ENCODE measurements at places on chromosomes 3 and 15.

DNA sequence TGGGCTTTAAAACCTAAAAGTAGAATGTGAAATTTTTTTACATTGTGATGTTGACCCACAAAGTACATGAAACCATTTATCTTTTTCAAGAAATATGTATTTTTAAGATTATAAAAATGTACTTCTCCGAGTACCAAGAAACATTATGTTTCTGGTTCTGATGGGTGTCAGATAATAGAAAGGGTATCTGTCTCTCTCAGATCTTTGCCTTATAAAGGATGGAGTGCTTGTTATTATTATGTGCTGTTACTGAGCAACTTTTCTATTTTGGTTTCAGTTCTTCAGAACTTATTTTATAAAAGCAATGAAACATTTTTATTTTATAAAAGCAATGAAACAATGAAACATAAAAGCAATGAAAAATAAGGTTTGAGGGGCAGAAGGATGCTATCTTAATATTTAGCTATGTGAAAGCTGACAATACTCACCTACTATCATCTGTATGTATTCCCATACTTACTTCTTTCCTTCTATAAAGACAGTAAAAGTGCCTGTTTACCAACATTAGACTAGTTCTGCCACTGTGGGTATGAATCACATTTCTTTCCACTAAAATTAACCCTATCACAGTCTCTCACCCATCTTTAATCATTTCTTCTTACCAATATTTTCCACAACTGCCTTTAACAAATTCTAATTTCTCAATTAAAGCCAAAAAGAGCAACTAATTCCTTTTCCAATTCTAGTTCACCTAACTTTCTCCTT lies 540.7 kb upstream of the KCNMB2 start:
- ATAC-seq: no peak

DNA sequence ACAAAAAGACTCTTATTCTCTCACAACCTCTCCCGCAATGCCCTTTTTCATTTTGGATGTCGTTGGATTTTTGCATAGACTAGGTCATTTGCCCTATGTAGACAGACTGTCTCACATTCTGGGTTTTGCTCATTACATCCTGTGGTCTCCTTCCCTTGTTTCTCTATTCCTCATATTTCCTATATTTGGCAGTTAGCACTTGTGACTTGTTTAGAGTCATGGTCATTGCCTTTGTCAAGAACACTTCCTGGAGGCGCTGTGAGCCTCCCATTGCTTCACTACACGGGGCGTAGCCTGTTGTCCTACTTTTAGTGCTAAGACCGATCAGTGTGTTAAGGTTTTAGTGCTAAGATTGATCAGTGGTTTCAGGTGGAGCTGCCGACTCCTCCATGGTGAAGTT lies 16.1 kb upstream of the TATDN2 start:
- ATAC-seq: peak; percentile 79

DNA sequence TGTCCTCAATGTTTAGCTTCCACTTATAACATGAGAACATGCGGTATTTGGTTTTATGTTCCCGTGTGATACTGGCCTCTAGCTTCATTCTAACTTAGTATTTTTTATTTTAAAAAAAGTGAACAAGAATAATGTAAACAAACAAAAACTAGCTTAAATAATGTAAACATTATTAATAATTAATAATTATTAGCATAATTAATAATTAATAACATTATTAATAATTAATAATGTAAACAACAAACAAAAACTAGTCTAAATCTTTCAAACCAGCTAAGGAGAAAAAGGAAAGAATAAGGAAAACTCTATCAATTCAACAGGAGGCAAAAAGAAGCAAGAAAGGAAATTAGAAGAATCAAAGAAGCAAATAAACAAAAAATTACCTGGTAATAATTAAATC lies 66.2 kb upstream of the CLSTN2 start:
- no peak for ATAC-seq

- ATAC-seq: no peak
Measured at GRCh38 chr15:98803228-98804056, 155.1 kb downstream of the IGF1R start.

DNA sequence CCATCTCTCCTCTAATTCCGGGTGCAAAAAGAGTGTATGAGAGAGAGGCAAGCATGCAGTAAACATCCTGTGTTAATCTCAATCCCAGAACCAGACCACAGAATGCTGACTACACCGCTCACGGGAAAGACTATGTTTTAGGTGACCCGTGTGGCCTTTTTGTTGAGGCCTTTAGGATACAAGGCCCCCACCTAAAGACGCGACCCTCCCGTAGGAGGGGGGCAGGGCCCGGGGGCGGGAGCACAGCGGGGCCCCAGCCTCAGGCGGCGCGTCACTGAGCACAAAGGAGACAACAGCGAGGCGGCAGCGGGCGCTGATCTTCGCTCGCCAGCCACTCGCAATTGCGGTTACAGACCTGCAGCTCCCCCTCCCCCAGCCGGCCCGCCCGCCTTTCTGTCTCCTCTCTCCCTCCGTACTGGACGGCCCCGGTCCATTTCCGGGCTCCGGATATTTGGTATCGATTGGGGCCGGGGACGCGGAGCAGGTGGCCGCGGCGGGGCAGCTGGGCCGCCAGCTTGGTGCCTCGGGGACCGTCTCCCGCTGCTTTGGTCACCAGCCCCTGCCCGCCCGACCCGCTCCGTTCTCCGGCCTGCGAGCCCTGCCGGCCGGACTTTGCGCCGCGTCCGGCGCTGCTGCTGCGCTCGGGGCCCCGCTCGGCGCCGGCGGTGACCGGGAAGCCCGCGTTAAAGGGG lies at the start of gene CCDC50:
Gene CCDC50 (plus strand): TSS at position 433 of the 692 bp plus-strand sequence. CDS start 281 bp downstream, outside the sequence.
- ATAC-seq: peak; percentile 91

- no peak for ATAC-seq
Measured at GRCh38 chr3:197229836-197230235, 68.6 kb downstream of the DLG1 start.
